ENCODE measurements at places on chromosomes 3 and 15. TPM values are rescaled to one million over a fixed set of nuclear protein-coding genes. Genes with fewer than 3 reads are reported as not detected.

CCDC80 gene
- total RNA-seq, result 162 TPM

MUC20 gene
- 98.1 TPM for total RNA-seq

SLC2A2 gene
- total RNA-seq, result not detected

NTRK3 gene
- not detected for total RNA-seq
